Upper lobe of right lung (tissue), 1 donor: ENCODE measurements at places on chromosomes 6 and 20. TPM values are rescaled to one million over a fixed set of nuclear protein-coding genes. Genes with fewer than 3 reads are reported as not detected.

STMND1 gene
- total RNA-seq = not detected

BMP5 gene
- 14.4 TPM for total RNA-seq

PBOV1 gene
- total RNA-seq = not detected

PI3 gene
- total RNA-seq = 4.1 TPM

IMPG1 gene
- total RNA-seq = not detected

DNA sequence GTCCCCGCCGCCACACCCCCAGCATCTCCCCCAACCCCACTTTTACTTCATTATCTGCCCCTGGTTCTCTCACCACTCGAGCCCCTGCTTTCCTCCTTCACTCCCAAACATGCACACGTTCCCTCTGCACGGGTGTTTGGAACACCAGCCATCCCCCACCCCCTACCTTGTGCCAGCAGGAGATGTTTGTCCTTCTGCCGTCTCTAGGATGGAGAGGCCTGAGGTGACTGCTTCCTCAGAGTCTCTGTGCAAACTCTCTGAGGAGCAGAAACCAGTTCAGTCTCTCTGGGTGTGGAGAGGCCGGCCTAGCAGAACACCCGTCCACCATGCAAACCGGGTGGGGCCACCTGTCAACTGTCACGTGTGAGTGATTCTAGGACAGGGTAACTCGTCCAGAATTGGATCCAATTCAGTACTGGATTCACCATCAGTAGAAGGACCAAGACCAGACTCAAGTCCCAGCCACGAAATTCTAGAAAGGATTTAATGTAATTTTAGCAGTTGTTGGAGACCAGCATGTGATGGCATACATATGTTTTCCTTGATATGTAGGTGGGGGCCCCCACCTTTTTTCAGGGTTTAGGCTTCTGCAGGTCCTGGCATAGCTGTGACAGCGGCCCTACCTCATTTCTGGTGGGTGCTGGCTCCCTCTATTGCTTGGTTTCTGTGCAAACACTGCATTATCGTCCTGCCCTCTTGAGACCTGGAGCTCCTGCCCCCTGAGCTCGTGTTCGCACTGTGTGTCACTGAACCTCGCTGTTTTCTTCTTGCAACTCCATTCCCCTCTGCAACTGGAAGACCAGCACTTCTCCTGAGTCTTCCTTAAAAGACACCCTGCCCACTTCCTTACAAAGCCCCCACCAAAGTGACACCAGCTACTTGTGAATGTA, at the start of gene RAET1E:
Gene RAET1E, minus strand, starts transcription at position 259 of the 890 bp plus-strand sequence. CDS start 7,212 bp downstream, outside the sequence.
- H3K27ac ChIP-seq = peak within 1 kb of the TSS; percentile 72
- H3K27me3 ChIP-seq = no peaks in the 10 kb centered on the region
- peak; percentile 40 for DNase-seq
- H3K4me3 ChIP-seq = peak within 1 kb of the TSS; percentile 11

DNA sequence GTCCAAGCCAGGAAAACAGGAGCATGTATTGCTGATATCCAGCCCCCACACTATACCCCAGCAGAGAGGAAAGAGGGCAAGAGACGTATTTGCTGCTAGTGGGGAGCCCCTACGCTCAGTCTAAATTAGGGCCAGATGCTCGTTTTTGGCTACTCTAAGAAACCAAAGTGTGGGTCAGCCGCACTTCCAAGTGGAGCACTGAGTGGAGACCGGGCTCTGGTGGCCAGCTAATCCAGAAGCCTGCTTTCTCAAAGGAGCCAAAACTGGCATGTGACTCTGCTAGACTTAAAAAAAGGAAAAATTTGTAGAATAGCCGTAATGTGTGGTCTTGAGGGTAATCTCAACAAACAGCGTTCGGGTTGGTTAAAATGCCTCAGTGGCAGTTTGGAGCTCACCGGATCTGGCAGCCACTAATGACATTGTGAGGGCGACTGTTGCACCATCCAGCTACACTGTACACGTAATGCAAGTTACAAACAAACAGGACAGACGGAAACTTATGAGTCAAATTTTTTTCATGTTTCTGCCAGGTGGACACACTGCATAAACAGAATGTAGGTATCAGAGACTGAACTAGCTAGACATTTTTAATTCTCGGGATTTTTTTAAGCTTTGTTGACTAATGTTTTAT, 230.9 kb downstream of the FOXC1 start:
- no peak overlapping the region for H3K27ac ChIP-seq
- no peaks in the 10 kb centered on the region for H3K36me3 ChIP-seq
- no peak for DNase-seq
- no peak overlapping the region for H3K4me3 ChIP-seq

- H3K27me3 ChIP-seq = no peaks in the 10 kb centered on the region
- H3K27ac ChIP-seq = no peak overlapping the region
- DNase-seq = no peak
- peaks cover 37% of the 10 kb centered on the region for H3K4me1 ChIP-seq
- H3K36me3 ChIP-seq = no peaks in the 10 kb centered on the region
- no peak overlapping the region for H3K4me3 ChIP-seq
Observed at GRCh38 chr6:6697620-6698019, 109.1 kb downstream of the LY86 start.

DNA sequence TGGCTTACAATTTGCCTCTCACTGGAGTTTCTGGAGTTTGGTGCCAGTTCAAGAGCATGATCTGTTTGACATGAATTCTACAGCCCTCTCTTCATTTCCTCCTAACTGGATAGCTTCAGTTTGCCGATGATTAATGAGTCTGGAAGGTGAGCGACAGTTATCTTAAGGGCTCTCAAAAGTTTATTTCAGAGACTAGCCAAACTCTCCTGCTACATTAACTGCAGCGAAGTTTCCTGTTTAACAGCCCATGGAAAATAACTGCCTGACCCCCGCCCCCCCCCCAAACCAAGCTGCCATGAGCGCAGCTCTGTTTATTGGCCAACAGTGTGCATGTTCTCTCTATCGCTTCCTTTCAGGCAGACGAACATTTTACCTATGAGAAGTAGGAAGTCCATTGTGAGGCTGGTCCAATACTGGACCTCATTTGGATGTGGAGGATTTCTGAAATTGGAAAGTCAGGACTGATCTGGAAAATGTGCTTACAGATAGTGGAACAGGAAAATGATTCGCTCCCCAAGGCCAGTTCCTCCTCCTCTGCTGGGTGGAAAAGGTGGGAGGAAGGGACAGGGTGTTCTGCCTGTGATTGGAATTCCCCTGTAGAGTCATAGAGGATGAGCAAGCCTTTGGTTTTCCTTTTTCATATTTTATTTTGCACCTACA, 522.2 kb upstream of the JAG1 start:
- no peak for DNase-seq
- no peaks in the 10 kb centered on the region for H3K36me3 ChIP-seq
- no peak overlapping the region for H3K27ac ChIP-seq
- H3K27me3 ChIP-seq = no peaks in the 10 kb centered on the region
- H3K4me3 ChIP-seq = no peak overlapping the region

DNA sequence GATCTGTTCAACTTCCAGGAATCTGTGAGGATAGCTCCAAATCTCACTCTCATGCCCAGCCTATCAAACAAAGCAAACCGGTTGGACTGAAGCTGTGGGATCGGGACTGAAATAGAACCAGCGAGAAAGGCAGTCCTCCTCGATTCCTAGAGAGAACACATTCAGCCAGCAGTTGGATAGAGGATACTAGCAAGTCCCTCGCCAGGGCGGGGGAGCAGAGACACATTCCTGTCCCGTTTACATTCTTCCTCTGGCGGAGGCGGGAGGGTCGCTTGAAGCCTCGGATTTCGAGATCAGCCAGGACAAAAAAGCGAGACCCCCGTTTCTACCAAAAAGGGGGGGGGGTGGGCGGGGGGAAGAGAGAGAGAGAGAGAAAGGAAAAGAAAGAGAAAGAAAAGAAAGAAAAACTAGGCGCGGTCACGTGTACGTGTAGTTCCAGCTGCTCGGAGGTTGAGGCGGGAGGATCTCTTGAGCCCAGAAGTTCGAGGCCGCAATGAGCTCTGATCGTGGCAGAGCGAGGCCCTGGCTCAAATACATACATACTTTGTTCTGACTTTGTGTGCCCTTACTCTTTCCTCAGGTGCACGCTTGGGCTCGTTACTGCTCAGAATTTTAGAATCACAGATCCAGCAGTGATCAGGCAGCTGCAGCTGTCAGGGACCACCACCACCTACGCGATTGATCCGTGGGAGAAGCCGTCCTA, 19.5 kb downstream of the ZNF311 start:
- no peaks in the 10 kb centered on the region for H3K27me3 ChIP-seq
- H3K4me1 ChIP-seq = no peaks in the 10 kb centered on the region
- peak; percentile 88 for DNase-seq
- peak overlapping the region; percentile 76 for H3K27ac ChIP-seq
- H3K36me3 ChIP-seq = no peaks in the 10 kb centered on the region

- H3K4me1 ChIP-seq = no peaks in the 10 kb centered on the region
- peak; percentile 52 for DNase-seq
- peaks cover 80% of the 10 kb centered on the region for H3K36me3 ChIP-seq
Observed at GRCh38 chr20:25275813-25276532, 28.1 kb downstream of the PYGB start.

DNA sequence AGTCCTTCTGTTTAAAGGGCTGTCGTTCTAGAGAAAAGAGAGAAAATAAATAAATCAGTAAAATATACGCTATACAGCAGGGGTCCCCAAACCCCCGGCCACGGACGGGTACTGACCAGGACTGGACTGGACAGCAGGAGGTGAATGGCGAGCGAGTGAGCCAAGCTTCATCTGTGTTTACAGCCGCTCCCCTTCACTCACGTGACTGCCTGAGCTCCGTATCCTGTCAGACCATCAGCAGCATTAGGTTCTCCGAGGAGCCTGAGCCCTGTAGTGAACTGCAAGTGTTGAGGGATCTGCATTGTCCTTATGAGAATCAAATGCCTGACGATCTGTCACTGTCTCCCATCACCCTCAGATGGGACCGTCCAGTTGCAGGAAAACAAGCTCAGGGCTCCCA, 76.5 kb downstream of the ZNF217 start:
- H3K4me1 ChIP-seq = no peaks in the 10 kb centered on the region
- H3K27ac ChIP-seq = no peak overlapping the region
- no peak for DNase-seq
- no peaks in the 10 kb centered on the region for H3K36me3 ChIP-seq
- H3K27me3 ChIP-seq = peaks cover 9% of the 10 kb centered on the region
- no peak overlapping the region for H3K4me3 ChIP-seq

DNA sequence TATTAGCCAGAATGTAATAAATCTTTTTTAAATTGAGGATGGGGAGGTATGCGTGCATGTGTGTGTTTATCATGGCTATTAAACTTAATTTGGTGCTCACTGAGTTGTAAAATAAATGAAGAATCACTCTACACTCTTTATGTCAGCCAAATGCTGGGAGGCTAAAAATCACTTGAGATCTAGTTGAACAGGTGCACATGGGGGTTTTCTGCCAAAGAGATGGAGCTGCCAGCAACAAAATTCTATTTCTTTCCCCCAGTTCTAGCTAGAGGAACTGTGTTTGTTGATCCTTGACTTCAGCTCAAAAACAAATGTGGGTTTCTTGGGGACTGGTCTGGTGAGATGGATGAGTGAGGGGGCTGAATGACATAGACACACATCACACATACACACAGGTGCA, 183.3 kb upstream of the BTBD3 start:
- DNase-seq = no peak
- no peaks in the 10 kb centered on the region for H3K4me1 ChIP-seq
- no peaks in the 10 kb centered on the region for H3K36me3 ChIP-seq
- no peaks in the 10 kb centered on the region for H3K27me3 ChIP-seq

DNA sequence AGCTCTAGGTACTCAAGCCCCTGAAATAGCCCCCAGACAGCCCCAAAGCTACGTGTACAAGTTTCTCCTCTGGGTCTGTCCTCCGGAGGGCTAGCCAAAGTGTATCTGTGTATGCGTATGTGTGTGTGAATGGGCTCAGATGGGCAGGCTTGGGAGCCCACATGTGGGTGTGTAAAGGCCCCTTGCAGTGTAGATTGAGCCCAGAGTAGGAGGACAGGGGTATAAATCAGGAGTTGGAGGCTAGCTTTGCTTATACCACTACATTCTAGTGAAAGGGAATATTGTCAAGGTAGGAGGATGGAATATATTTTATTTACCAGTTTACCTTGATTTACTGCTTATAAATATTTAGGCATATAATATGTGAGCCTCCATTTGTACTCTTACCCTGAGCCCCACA, 9.0 kb upstream of the MAP3K7 start:
- no peak for DNase-seq
- no peak overlapping the region for H3K4me3 ChIP-seq
- no peak overlapping the region for H3K27ac ChIP-seq
- H3K27me3 ChIP-seq = peaks cover 28% of the 10 kb centered on the region
- H3K4me1 ChIP-seq = no peaks in the 10 kb centered on the region

DNA sequence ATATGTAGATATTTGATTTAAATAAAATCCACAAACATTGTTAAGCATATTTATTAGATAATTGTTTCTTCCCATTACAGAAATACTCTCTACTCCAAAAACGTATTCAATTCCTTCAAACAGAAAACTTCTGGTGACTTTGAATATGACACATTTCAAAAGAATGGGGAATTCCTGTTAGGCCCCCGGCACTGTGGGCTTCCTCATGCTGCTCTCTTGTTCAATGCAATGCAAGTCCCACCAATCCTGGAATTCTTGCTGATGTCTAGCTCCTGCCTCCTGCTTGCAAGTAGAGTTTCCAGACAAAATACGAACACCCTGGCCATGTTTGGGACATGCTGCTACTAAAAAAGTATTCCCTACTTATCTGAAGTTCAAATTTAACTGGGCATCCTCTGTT, 544.1 kb downstream of the QKI start:
- no peak for DNase-seq
- no peaks in the 10 kb centered on the region for H3K36me3 ChIP-seq
- no peaks in the 10 kb centered on the region for H3K27me3 ChIP-seq
- H3K27ac ChIP-seq = no peak overlapping the region

DNA sequence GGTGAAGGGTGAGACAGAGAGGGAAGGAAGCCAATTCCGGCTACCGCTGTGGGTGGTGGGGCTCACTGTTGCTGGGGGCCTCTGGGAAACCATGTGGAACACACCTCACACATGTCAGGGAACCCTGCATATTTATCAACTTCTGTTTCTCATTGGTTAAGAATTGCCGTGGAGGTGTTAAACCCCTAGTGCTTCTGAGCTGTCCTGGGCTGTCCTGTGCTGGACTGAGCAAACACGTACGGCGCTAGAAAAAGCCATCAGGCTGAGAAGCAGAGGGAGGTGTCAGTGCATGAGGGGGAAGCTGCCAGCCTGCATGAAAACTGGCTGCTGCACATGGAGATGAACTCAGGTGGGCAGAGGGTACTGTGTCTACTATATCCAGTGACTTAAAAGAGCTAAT, 103.9 kb upstream of the JAG1 start:
- no peak overlapping the region for H3K27ac ChIP-seq
- DNase-seq = no peak
- no peaks in the 10 kb centered on the region for H3K4me1 ChIP-seq
- no peaks in the 10 kb centered on the region for H3K27me3 ChIP-seq
